ENCODE measurements at places on chromosomes 6 and 20.

GRCh38 chr6:75296811-75297779 lies 12.5 kb upstream of the TMEM30A start:
- DNase-seq: peak; percentile 67

GRCh38 chr20:59690976-59691375 lies 86.6 kb downstream of the PHACTR3 start:
- no peak for DNase-seq

GRCh38 chr20:20226554-20226953 lies 141.3 kb upstream of the INSM1 start:
- DNase-seq: no peak

DNA sequence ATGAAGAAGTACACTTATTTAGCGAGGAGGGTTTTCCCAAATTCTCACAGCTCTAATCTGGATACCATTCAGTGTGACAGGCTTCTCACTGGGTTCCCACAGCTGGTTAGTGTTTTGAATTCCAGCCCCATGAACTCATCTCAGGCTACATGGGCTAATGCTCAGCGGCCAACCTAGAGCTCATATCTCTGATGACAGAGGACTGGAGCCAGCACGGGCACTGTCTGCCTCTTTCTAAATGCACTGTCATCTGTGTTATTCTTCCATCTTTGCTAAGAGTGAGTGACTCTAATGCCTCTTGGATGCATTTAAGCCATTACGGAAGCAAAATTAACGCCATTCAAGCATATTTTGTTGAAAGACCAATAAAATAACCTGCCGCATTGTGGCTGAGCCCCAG lies 308.9 kb upstream of the JAG1 start:
- DNase-seq: no peak

GRCh38 chr20:47642118-47642517 lies 140.4 kb downstream of the NCOA3 start:
- DNase-seq: no peak

GRCh38 chr6:132763269-132763668 lies 5.6 kb upstream of the VNN2 start:
- peak; percentile 14 for DNase-seq

GRCh38 chr6:112525749-112526148 lies 178.6 kb downstream of the RFPL4B start:
- no peak for DNase-seq

DNA sequence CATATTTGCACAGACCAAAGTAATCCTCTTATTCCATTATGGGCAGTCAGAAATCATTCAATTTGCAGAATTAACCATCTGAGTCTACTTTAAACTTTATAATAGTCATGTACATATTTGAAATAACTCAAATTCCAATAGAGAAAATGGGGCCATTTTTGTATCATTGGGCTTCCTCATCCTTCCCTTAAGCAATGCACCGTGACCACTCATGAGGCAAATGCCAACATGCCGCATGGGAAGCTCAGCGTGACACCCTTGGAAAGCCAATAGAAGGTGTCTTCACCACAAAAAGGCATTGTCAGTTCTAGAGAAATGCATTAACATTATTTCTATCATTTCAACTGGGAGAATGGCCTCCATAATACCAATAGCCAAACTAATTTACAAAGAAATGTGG lies 38.5 kb downstream of the SIM1 start:
- no peak for DNase-seq

GRCh38 chr6:45192556-45192955 lies 135.6 kb upstream of the RUNX2 start:
- DNase-seq: no peak

GRCh38 chr20:36835453-36836198 lies 40.3 kb upstream of the TLDC2 start:
- peak; percentile 96 for DNase-seq

GRCh38 chr20:13037727-13038126 lies 29.0 kb downstream of the SPTLC3 start:
- no peak for DNase-seq

GRCh38 chr20:57065646-57066045 lies 200.8 kb downstream of the BMP7 start:
- no peak for DNase-seq

GRCh38 chr6:133528566-133528965 lies 287.4 kb downstream of the EYA4 start:
- no peak for DNase-seq

DNA sequence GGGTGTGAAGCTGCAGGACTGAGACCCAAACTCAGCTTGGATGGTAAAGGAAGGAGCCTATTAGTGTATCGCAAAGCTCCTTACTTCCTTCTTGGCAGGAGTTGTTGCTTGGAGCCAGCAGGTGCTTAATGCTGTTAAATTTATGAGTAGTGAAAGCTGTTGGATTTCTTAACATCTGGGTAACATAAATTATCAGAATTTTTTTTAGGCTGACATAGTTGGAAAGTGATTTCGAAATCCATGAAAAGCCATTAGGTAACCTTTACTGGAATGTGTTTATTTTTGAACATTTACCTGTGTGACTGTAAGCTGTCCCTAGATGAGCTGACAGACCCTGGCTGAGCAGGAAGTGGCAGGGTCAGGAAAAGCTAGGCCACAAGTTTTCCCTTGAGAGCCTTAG lies 470.4 kb upstream of the SLC35B3 start:
- no peak for DNase-seq

- no peak for DNase-seq
These were observed 440.8 kb downstream of the UTRN start for GRCh38 chr6:144725736-144726522.

DNA sequence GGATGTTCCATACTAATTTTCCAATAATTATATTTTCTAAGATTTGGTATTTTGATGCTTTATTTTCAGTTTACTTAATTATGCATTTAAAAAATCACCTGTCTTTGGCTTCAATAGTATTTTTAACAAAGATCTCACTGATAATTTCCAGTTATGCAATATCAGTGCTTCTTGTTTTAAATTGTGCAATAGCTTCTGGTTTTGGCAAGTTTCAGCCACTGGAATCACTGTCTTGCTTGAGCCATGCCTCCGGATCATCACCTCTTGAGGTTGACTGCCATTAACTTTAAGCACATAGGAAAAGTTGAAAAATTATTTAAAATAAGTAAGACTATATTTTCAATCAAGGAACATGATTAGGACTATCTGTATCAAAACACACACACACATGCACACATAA lies 1242.1 kb downstream of the HACE1 start:
- DNase-seq: no peak

DNA sequence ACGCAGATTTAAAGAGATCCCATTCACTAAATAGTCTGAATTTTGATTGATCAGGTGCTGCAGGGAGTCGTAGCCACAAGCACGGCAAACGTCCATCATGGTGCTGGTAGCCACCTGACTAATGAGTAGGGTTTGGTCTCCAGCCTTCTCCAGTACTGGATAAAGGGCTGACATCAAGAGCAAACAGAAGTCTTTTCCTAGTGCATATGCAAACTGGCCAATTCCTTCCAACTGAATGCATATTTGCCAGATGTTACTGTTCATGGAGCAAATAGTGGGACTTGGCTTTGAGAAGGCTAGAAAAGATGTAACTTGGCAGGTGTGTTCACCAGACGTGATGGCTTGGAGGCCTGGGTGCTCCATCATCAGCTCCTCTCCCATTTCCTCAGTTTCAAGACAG lies 21.6 kb downstream of the TTI1 start:
- no peak for DNase-seq

GRCh38 chr6:16720861-16721260 lies 40.4 kb downstream of the ATXN1 start:
- DNase-seq: peak; percentile 65

DNA sequence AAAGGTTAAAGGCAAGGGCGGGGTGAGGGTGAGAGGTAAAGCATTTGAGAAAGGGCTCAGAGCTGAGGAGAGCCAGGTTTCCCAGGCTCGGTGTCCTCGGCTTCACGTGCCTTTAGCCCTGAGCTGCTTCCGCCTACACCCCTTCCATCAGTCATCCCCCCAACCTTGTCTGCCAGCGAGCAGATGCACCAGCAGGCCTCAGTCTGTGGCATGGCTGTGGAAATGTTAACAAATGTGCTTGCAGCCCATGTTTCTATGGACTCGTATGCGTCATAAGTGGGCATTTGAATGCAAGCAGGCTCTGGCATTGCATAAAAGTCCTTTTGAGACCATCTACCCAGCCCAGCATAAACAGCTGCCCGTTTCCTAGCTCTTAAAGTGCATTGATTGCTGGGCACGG lies 88.8 kb downstream of the SYNJ2 start:
- DNase-seq: no peak

- no peak for DNase-seq
These were observed 1.1 kb downstream of the HFE start for GRCh38 chr6:26088344-26088743.

GRCh38 chr6:44854712-44855443 lies 467.4 kb downstream of the CDC5L start:
- no peak for DNase-seq

DNA sequence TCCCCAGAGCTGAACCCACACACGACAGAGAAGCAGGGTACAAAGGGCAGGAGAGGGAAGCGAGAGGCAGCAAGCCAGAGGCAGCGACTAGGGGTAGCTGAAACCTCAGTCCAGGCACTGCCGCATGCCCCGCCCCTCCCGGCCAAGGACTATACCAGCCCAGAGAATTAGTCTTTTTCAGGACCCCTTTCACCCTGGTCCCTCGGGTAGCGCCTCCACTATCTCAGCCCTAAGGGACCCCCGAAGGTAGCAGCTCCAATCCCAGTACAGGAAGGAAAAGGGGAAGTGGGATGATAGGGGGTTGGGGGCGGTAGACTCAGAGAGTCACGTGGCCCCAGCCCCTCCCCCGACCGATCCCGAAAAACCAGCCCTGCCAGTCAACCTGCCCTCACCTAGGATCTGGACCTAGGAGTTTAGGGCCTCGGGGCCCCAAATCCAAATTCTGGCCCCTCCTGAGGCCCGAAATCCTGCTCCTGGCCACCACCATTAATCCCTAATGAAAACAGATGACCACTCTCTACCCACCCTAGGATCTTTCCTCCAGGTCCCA lies 1.3 kb downstream of the RGL2 start:
- DNase-seq: no peak

DNA sequence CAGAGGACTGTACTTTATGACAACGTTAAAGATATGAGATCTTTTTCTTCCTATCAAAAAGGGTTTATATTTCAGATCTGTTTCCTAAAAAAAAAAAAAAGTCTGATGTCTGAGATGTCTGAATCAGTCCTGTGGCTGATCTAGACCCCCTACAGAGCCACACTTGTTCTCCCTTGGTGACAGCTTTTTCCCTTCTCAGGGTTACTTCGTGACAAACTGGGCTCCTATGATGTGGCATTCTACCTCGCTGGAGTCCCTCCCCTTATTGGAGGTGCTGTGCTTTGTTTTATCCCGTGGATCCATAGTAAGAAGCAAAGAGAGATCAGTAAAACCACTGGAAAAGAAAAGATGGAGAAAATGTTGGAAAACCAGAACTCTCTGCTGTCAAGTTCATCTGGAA lies 134.5 kb downstream of the SLC16A10 start:
- no peak for DNase-seq

DNA sequence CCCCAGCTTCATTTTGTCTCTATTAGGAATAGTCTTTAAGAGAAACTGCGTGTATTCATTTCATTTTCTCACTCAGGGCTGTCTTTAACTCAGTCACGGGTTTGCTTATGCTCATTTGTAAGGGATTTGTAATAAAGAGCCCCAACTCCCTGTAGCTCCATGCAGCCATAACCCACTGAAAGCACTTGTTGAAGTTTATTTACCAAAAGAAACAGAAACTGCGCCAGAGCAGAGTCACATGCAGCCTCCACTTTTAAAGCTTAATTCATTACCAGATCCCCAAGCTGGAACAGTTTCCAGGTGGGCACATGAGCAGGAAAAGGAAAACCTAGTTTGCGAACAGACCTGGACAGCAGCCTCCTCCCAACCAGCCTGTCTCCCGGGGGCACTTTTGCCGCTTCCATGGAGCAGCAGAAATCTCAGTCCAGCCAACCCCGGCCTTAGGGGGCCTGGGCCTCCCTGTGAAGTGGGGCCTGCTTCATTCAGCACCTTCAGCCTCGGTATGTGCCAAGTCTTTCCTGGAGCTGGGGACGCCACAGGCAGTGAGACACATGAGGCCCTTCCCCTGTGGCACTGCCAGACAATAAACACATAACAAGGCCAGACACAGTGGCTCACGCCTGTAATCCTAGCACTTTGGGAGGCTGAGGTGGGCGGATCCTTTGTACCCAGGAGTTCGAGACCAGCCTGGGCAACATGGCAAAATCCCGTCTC lies 4.5 kb downstream of the BCAS4 start:
- no peak for DNase-seq

GRCh38 chr6:119467488-119468081 lies 118.0 kb upstream of the MAN1A1 start:
- no peak for DNase-seq

- no peak for DNase-seq
These were observed 7.3 kb downstream of the SDC4 start for GRCh38 chr20:45340951-45341350.

DNA sequence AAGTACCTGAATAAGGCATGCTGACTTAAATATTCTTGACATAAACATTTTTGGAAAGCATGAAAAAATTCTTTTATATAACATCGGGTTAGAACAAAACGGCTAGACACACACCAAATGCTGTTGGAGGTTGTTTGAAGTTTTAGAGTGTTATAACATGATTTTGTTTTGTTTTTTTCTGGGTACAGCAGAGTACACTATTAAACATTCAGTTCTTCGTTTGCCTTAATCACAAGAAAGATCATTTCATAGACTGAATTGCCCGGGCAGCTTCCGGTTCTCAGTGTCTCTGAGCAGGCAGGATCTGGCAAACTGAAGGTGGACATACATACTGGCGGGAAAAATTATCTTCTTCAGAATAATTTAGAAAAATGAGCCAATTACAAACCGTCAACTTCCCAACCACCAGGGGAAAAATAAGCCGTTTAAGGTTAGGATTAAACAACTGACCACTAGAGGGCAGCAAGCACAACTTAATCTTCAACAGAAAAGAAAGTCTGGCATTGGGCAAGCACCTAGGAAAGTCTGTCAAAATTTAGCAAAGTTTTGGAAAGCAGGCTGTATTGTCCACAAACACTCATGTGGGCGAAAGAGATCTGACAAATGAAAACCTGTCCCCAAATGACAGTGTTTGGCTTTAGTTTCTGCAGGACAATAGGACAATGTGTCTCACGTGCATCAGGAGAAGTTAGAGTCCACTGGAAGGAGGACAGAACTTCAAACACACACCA lies 15.0 kb downstream of the ZNF217 start:
- peak; percentile 84 for DNase-seq

DNA sequence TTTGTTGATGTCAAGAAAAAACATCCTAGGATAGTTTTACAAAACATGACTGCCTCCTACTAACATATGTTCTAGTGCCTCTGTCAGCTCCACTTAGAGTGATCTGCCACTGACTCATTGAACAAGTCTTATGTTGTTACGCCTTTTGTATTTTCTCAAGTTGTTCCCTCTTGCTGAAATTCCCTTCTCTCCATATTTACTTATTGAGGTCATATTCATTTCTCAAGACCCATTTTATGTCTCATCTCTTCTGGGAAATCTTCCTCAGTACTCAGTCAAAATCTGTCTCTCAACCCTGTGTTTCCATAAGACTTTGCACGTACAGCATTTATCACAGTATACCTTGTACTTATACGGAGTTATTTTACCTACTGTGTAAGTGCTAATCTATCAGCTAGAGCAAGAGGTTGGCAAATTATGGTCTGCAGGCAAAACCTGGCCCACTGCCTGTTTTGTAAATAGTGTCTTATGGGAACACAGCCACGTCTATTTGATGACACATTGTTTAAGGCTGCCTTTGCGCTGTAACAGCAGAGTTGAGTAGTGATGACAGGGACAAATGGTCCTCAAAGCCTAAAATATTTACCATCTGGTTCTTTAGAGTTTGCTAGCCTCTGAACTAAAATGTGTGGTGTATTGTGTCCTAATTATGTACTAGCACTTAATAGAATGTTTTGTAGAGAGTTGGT lies 83.4 kb downstream of the ADGRB3 start:
- DNase-seq: no peak

Data from putamen (tissue), 1 donor.